ENCODE measurements at places on chromosomes 16 and 17.

GRCh38 chr17:18314059-18314730, 599 bp downstream of the TOP3A start:
- peak; percentile 19 for DNase-seq

- no peak for DNase-seq
Observed at GRCh38 chr16:69466547-69466946, 42.1 kb downstream of the CYB5B start.

DNA sequence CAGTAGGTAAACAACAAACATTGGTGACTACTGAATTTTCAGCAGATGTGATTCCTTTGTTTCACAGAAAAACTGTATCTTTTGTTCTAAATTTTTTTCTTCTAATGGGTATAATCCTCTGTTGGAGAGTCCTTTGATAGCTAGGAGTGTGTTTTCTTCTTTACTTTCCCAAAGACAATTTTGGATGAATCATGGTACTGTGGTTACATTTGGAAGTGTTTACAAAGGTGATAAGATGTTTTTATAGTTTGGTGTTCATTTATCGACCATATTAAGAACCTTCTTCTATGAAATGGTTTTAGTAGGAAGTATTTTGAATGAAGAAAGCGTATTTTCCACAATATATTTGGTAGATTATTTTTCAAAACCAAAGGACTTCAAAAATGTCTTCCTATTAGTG, 333.7 kb downstream of the WWOX start:
- no peak for DNase-seq

- no peak for DNase-seq
Observed at GRCh38 chr17:2214047-2214928, 89.3 kb downstream of the SMG6 start.

GRCh38 chr16:17331071-17331607, 139.6 kb downstream of the XYLT1 start:
- DNase-seq: no peak

DNA sequence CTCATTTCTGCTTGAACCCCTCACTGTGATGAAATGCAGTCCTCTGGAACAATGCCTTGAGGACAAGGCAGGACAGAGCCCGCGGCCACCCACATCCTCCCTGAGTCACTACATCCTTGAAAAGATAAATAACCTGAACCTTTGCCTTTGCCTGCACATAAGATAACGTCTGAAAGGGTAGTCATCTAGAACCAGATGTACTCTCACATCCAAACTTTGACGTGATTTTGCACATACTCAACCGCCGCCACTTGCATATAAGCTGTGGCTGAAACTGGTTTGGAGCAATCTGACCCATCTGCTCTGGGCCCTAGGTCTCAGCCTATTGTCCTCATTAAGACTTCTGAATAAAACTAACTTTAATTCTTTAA, 252.1 kb downstream of the PHKB start:
- no peak for DNase-seq

DNA sequence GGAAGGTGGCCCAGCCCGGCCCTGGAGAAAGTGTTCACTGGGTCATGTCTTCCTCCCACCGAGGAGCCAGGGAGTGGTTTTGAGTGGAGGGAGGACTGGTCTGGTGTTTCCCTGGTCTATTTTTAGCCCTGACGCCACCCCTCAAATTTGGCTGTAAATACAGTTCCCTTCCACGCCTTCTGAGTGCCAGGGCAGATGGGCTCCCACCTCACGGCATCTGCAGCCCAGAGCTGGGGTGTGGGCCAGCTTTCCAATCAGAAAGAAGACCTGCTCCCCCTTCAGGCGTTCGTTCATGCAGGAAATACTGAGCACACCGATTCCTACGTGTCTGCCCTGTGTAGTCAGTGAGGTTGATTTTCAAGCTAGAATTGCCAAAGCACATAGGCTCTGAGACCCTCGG, 53.7 kb downstream of the SNX20 start:
- peak; percentile 48 for DNase-seq

DNA sequence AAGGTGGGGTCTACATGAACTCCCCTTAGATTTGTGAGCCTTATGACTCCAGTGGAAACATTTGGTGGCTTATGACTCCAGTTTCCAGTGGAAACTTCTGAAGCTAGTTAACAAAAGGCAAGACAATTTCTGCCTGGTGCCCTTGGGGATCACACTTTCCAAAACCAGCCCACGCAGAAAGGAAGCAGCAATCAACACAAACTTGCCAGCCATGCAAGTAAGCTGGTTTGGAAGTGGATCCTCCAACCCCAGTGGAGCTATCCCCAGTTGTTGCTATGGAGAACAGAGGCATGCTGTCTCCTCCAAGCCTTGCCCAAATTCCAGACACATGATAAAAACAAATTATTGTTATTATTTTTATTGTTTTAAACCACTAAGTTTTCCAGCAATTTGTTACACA, 130.9 kb downstream of the CDH11 start:
- DNase-seq: no peak

GRCh38 chr17:79743614-79744013, 12.9 kb downstream of the ENPP7 start:
- DNase-seq: no peak

- no peak for DNase-seq
Observed at GRCh38 chr17:10635290-10635689, 21.8 kb downstream of the MYH3 start.
